ENCODE measurements at places on chromosomes 12 and 14.

DNA sequence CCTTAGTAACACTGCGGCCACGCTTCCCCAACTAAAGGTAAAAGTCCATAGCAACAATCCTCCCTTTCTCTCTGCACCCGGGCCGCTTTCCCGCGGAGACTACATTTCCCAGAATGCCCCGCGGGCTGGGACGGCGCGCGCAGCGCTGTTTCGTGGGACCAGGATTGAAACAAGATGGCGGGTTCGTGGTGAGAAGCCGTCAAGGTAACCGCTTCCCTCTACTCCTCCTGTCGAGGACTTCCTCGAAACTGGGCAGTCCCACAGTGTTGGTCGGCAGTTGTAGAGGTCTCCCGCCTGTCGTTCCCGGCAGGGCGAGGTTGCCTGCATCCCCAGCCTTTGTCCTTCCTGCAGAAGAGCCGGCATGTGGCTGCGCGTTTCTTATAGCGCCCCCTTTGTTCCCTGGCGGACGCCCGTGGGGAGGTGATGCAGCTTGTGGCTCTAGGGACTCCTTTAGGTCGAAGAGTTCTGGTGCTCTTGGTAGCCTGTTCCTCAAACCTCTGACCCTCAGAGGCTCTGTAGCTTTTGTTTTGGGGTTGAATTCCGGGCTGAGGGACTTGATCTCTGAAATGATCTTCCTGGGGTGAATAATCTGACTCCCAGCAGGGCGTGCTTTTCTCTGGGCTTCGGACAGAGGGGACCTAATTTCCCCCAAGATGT, at the start of gene MRPL42:
TSS of gene MRPL42 (plus strand) at position 164 of the 657 bp plus-strand sequence. CDS start 1,772 bp downstream, outside the sequence.
- peak; percentile 87 for DNase-seq

- DNase-seq = no peak
Measured at GRCh38 chr14:101354726-101355125, 206.6 kb upstream of the DIO3 start.

DNA sequence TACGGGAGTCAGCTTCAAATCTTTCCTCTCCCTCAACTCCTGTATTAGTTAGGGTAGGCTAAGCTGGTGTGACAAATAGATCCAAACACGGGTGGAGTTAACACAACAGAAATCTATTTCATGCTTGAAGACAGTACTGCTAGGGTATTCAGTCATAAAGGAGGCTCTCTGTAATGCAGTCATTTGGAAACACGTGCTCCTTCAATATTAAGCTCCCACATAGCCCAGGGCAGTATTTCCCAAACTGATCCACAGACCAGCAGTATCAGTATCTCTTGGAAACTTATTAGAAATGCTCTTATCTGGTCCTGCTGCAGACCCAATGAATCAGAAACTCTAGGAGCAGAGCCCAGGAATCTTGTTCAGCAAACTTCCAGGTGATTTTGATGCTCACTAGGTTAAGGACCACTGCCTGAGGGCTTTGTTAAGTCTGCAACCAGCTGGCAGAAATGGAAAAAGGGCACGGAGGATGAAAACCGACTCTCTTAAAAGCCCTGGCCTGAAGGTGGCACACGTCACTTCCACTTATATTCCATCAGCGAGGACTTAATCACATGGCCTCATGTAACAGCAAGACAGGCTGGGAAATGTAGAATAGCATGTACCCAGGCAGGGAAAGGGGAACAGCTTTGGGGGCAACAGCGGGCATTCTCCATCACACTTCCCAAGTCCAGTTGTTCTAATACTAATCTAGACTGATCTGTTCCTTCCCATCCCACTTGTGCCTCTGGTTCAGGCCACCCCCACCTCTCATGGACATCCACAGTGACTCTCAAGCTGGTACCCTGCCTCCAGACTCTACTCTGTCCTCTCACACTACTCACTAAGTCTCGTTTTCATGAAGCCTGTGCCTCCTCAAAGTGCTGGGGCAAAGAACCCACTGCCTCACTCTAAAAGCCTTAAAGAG, 38.2 kb upstream of the RIC8B start:
- peak; percentile 31 for DNase-seq

DNA sequence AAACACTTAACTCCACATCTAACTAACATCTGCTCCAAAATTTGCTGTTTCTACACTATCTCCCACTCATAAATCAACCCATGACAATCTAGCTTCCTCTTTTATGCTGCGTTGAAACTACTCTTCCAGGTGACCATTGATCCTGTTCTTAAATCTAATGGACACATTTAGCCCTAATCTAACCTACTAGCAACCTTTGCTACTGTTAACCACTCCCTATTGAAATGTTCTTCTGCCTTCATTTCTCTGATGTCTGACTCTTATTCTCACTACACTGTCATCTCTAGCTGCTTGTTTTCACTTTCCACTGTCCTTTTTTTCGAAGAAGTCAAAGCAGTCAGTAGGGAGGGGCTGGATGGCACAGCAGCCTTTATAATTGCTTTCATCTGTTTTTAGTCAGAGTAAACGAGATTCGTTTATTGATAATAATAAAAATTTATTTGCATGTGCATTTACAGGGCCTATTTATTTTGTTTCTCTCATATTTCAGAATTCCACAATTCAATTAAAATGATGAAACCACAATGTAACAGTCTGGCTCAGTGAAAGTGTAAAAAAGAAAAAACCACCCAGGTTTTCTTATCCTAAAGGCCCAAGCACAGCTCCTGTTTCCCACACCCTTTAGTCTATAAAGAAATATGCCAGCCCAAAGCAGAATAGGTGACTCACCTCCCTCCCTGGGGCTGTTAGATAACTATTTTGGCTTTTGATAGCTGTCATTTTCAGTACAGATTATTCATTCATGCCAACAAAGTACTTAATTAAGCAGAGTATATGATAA, 44.9 kb downstream of the ATP2B1 start:
- peak; percentile 9 for DNase-seq

DNA sequence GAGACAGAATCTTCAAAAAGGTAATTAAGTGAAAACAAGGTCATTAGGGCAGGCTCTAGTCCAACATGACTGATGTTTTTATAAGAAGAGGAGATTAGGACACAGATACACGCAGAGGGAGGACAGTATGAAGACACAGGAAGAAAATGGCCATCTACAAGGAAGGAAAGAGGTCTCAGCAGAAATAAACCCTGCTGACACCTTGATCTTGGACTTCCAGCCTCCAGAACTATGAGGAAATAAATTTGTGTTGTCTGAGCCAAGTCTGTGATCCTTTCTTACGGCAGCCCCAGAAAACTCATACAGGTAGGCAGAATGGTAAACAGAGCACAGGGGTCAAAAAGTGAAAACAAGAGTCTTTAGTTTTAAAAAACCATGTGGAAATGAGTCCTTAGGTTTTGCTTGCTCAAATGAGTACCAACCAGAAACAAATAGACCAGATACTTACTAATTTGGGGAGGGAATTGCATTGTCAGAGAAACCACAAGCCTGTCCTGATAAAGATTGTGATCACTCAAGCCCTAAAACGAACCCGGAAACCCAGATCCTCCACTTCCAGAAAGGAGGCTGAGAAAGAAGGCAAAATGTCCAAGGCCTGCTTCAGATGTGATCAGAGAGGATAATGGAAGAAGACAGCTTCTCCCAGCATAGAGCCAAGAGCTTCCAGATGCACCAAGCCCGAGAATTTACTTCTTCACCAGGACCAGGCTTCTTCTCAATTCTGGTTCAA, 93.9 kb downstream of the DUSP6 start:
- no peak for DNase-seq

All from CD4-positive, alpha-beta T cell treated with Interleukin-6 at 100 ng/mL for 8 hours (primary cell).